ENCODE measurements at places on chromosomes 3 and 15.

- DNase-seq = no peak
These were observed 90.7 kb upstream of the FNDC3B start for GRCh38 chr3:171948674-171949073.

DNA sequence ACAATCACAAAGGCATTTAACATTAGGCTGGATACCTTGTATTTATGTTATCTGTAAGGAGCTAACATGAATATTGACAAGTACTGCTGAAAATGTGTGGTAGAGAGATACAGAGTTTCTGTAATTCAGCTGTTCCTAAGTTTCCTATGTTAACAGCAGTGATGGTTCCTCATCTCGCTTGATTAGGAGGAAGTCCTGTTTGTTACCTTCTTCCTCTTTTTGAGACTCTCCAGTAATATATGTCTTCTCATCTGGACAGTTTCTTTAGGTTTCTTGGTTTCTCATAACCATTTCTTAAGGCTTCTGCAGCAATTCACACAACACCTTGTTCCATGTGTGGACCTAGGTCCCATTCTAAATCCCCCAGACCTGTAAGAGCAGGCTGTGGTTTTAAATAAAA, 11.4 kb upstream of the PEX5L start:
- DNase-seq = peak; percentile 42

DNA sequence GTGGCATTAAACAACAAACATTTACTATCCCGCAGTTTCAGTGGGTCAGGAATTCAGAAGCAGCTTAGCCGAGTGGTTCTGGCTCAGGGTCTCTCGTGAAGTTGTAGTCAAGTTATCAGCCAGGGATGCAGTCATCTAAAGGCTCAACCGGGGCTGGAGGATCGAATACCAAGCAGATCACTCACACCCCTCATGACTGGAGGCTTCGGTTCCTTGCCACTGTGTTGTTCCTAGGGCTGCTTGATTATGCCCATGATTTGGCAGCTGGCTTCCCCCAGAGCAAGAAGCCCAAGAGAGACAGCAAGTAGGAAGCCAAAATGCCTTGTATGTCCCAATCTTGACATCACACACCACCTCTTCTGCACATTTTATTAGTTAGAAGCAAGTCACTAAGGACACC, 33.9 kb upstream of the CDCP1 start:
- no peak for DNase-seq

GRCh38 chr3:184611607-184612281, 50.2 kb downstream of the EPHB3 start:
- no peak for DNase-seq

DNA sequence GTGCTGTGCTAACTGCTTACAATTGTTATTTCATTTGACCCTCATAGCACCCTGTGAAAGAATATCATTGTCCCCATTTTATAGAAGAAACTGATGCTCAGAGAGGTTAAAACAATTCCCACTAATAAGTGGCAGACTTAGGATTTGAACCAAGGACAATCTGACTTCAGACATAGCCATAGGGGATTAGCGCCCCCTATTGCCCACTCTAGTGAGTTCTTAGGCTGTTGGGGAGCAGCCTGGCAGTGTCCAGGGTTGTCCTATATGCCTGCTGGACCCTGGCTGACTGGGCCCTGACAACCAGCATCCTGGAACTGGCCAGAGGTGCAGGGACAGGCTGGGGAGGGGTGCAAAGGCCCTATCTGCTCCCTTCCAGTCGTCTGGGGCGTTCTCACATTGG, 15.4 kb downstream of the DPH3 start:
- DNase-seq = peak; percentile 48

DNA sequence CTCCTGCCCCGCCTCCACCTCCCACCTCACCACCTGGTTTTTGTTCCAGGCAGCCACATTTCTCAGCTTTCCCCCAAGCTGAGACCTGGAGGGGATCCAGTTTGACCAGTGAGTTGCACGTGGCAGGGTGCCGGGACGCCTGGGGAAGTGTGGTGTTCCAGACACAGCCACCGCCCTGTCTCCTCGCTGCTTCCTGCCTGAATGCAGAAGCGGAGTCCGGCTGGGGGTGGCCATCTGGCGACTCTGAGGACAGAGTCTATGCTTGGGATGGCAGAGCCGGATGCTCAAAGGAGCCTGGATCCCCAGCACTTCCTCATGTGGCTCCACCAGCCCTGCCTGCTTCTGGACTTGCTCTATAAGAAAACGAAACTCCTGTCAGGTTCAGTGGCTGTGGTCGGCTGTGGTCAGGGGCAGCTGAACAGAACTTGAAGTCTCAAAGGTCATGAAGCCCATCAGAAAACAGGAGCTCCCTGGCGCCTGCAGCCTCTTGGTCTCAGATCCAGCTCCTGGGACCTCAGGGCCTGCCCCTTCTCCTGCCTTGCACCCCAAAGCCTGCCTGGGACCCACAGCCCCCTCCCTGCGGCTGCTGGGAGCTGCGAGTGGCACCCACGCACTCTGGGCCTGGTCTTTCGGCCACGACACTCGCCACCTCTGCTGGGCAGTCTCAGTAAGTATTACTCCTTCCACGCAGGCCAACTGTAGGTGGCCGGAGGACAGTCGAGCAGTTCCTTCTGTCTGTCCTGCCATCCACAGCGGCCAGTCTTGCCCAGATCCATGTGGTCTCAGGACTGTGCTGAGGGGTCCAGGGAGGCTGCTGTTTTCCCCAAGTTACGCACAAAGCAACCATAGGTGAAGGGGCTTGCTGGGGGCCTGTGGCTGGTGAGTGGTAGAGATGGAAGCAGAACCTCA, 112.8 kb upstream of the MEF2A start:
- no peak for DNase-seq

DNA sequence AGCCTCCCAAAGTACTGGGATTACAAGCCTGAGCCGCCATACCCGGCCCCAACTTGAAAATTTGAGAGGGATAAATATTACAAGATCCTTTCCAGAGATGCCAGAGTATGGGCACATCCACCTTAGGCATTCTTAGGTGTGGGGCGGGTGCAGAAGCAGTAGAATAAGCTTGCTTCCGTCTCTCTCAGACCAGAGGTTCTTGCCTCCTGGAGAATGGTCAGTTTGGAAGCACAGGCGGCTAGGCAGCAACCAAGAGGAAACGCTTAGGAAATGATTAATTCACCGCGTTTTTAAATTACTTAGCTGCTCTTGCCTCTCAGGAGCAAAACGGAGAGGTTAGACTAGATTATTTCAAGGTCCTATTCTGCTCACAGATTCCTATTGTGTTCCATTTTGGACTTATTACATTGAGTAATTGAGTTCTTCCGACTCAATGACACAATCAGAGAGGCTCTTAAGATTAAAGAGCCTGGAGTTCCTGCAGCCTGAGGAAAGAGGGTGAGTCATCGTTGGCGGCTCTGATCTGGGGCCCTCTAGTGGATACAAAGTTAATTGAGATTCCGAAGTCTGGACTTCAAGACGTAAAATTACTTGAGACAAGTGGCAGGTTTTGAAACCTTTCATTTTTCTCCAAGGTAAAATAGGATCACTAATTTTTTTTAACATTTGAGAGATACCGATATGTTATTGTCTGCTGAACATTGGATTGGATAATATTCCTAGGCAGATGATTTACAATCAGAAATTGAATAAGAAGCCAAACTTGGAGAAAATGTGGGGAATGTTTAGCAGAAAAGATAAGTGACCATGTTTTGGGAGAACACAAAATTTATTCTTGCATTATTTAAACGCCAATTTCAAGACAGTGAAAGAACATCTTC, 5.8 kb upstream of the TOPAZ1 start:
- DNase-seq = peak; percentile 59

- no peak for DNase-seq
These were observed 28.5 kb upstream of the CMTM6 start for GRCh38 chr3:32531010-32531647.

GRCh38 chr3:168152149-168152548, 56.4 kb upstream of the GOLIM4 start:
- DNase-seq = no peak

- no peak for DNase-seq
These were observed 15.0 kb downstream of the IL17RD start for GRCh38 chr3:57150113-57150581.

DNA sequence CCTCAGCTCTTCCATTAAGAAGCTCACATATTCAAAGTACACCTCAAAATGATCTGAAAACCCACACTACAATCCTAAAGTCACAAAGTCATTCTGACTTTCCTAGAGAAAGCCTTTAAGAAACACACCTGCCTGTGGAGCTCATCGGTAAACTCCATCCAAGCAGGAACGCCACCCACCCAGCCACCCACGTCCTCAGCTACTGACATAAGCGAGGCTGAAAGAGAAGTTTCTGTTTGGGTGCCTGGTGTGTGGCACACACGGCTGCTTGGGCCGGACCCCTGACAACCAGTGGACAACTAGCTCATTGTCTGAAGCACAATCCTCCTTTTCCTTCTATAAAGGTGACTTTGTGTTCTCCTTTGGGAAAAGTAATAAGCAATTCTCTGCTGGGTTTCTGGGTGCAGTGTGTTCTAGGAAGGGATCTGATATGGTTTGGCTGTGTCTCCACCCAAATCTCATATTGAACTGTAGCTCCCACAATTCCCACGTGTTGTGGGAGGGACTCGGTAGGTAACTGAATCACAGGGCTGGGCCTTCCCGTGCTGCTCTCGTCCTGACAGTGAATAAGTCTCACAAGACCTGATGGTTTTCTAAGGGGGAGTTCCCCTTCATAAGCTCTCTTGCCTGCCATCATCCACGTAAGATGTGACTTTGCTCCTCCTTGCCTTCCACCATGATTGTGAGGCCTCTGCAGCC, 26.1 kb downstream of the FAM174B start:
- no peak for DNase-seq

GRCh38 chr15:76644646-76645045, 260.5 kb downstream of the SCAPER start:
- no peak for DNase-seq

DNA sequence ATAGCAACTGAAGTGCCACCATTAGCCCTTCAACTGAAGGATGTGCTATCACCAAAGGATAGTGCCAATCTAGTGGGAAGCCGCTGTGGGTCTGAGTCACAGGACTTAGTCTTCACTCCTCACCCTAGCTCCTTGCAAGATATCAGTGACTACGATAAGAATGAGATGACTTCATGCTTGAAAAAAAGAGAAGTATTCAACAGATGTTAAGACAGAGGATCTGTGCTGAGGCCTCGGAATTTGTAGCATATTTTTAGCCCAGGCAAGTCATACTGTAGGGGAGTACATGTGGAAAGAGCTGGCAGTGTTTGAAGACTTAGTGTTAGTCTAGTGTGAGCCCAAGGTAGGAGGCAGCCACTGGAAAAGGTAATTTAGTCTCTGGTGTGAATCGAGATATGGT, 270.7 kb upstream of the LRTM1 start:
- no peak for DNase-seq
